ENCODE measurements at places on chromosomes 6 and 20. TPM values are rescaled to one million over a fixed set of nuclear protein-coding genes. Genes with fewer than 3 reads are reported as not detected.

GRCh38 chr6:150934380-150934779, 68.9 kb downstream of the MTHFD1L start:
- DNase-seq = no peak

DNA sequence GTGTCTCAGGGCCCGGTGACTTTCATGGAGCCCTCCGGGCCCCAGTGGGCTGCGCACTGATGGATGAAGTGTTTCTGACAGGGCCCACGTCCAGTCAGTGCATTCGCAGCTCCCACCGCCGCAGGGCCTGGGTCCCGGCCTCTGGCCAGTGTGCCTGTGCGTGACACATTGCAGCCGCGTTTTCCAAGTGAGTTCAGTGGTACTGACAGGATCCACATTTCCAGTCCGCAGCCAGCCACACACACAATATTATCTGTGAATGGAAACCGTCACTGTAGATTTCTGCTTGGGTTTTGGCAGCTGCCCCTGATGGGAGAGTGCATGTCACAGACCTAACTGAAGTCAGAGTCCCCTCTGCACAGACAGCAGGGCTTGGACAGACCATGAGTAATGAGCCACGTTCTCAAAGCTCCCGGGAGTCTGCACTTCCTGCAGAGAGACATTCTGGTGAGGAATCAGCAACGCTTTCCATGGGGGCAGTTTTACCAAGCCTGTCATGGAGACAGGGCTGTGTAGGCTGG, 171.4 kb downstream of the MYLK4 start:
- no peak for DNase-seq

GRCh38 chr6:317448-318144, 25.3 kb downstream of the DUSP22 start:
- DNase-seq = peak; percentile 74

The PDYN gene
- total RNA-seq = not detected

GRCh38 chr6:20286968-20287565, 74.8 kb upstream of the MBOAT1 start:
- DNase-seq = no peak

DNA sequence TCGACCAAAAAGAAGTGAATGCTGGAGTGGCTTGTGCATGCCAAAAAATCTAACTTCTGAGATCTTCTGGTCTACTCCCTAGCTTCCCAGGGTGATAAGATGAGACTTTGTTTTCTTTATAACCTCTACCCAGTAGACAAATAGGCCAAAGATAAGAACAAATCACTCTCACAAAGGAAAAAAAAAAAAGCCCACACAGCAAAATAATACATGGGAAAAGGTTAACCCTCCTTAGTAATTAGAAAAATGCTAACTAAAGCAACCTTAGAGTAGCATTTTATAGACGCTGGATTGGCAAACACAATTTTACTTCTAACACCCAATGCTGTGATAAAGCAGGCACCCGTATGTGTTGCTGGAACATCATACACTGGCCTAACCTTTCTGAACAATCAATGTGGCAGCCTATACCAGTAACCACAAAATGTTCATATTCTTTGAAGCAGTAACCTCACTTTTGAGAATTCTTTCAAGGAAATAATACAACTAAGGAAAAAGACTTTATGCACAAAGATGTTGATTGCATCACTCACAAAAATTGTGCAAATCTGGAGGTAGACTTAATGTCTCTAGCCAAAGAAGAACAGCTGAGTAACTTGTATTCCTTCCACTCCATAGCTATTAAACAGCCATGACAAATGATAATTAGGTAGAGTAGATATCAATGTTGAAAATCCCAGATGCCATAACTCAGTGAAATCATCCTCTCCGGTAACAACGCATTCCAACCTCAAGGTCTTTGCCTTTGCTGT, 116.3 kb upstream of the QKI start:
- DNase-seq = no peak

The GMPR gene
- 125 TPM for total RNA-seq

The BFSP1 gene
- total RNA-seq = 0.57 TPM

The STMN3 gene
- total RNA-seq = 7.1 TPM

DNA sequence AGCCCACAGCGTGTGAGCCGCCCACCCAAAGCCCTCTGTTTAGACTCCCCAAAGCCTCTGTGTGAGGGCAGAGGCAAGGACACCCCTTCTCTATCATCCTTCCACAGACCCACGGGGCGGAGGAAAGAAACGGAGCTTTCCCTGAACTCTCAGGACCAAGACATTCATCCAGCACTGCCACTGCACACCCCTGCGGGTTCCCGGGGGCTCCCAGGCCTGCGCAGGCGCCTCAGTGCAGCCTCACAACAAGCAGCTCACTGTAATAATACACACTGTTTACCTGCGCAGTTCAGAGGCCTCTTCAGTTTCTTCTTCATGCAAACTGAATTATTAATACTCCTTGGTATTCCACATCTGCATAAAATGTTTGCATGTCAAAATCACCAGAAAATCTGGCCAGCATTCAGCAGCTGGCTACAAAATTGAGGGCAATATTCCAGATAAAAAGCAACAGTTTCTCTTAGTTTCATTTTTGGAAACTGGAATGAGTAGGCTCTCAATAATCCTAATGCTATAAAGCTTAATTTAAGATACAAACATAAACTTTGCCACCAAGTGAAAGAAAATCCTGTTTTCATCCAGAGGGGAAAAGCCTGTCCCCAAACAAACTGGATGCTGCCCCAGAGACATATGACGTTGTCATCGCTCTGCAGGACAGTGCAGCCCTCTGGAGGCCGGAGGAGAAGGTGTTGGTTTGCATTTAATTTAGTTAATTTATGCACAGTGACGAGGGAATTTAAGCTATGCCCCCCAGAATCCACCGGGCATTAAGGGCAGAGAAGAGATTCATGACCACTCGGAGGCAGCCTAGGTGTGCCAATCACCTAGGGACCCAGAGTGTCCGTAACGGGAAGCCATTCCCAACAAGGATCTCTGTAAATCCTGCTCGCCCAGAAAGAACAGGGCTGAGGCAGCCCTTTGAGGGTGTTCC, 45.3 kb downstream of the NINL start:
- DNase-seq = no peak

DNA sequence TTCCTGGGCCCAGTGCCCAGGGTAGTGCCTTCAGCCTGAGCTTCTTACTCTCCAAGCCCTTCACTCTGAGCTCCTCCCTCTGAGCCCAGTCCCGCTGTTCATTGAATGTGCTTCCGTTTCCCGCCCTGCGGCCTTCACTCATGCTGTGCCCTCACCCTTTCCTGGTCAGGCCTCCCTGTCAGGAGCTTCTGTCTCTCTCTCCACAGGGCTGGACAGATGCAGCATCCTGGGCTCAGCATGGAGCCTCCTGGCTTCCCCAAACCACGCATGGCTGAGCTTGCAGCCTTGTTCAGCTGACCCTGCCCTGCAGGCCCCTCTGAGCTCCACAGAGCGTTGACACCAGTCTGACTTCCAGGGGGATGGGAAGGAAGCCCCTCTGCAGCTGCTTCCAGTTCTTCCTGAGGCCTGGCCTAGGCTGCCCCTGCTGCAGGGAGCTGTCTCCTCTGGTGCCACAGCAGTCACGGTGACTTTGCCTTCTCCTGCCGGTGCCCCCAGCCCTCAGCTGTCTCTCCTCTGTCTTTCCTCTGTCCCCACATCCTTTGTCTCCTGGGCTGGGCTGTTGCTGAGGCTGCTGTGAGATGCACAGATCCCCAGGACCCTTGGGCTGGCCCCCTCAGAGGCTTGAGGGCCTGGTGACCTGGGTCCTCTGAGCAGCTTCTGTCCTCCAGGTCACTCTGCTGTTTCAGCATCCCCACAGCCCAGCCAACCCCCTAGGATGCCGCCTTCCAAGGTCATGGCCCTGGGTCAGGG, 7.9 kb upstream of the MYT1 start:
- DNase-seq = peak; percentile 49

GRCh38 chr6:24321538-24322162, 36.2 kb downstream of the DCDC2 start:
- no peak for DNase-seq

DNA sequence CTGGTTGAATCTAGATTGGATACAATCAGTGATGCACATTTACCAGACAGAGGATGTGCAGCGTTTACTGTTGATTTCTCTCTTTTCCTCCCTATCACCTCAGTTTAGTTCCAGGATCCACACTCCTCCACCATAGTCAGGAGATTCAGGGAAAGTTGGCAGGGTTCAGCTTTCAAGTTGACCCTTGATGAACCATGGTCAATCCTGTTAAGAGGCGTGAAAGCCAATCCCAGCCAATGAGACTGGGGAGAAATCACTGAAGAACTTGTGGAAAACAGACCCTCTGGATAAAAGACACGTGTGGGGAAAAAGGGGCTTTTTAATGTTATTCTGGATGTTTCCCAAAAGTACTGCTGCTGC, 19.2 kb upstream of the SCP2D1 start:
- no peak for DNase-seq

GRCh38 chr6:24949020-24949569, 13.3 kb upstream of the RIPOR2 start:
- no peak for DNase-seq

DNA sequence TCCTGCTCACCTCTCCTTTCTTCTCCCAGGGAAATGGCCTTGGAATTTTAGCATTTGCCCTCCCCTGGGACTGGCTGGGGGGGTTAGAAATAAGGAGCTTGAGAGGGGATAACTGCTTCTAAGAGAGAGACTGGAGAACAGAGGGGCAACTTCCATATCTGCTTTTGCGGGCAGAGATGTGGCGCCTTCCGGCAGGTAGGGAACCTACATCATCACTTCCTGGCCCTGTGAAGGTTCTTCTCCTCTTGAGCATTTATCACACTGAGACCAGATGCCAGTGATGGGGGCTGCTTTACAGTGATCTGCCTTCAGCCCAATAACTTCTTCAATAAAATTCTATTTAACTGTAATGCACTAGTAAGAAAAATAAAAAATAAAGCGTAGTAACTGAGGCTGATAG, 48.1 kb downstream of the TBC1D7 start:
- no peak for DNase-seq

GRCh38 chr20:37759761-37760209, 66.0 kb downstream of the CTNNBL1 start:
- DNase-seq = no peak

Data from Right ventricle myocardium inferior (tissue), 1 donor.